NCI-H1436 treated with DMSO at 0.1 percent for 48 hours (cell line): ENCODE measurements at places on chromosomes 1 and 21.

DNA sequence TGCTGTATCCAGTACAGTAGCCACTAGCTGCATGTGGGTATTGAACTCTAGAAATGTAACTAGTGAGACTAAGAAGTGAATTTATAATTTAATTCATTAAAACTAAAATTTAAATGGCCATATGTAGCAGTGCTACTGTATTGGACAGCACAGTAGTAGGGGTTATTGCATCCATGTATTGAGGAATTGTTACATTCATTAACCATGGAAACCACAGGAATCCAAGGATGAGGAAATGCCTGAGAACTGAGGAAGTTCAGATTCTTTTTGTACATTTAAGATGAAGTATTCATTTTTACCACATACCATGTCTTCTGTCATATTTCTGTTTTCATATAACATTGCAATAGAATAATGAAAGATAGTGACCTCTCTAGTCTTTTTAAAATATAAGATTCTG lies 2.6 kb downstream of the MTF2 start:
- no peak for DNase-seq

DNA sequence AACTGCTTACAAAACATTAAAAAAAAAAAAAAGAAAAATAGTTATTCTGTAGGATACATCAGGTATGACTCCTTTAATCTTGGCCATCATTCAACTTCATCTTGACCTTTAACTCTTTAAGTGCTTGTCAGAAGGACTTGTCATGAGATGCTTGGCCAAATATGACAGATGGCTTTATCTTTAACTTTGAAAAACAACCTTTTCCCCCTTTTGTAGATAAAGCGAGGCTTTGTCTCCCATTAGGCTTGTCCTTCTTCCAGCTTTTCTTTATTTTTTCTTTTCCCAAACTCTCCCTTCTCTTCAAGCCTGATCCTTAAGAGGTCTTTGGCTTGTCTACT lies 2.3 kb downstream of the SRSF10 start:
- no peak for DNase-seq

- no peak for DNase-seq
Observed at GRCh38 chr1:15578921-15579682, 5.7 kb downstream of the AGMAT start.

DNA sequence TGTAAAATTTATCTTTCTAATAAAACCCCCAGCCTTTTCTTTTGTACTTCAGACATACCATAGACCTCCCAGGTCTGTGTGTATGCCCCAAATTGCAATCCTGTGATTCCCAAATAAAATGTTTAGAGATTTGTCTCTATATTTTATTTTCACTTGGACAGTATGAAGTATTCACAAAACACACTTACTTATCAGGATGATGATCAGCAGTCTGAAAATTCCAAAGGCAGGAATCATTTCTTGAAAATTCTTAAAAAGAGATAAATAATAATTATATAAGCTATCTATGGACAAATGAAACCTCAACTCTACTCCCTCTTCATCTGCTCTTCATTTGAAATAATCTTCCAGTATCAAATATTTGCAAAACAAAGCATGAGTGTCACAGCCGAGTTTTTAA lies 11.6 kb upstream of the GJA9 start:
- no peak for DNase-seq

GRCh38 chr1:241934201-241934848 lies 23.2 kb upstream of the BECN2 start:
- no peak for DNase-seq

DNA sequence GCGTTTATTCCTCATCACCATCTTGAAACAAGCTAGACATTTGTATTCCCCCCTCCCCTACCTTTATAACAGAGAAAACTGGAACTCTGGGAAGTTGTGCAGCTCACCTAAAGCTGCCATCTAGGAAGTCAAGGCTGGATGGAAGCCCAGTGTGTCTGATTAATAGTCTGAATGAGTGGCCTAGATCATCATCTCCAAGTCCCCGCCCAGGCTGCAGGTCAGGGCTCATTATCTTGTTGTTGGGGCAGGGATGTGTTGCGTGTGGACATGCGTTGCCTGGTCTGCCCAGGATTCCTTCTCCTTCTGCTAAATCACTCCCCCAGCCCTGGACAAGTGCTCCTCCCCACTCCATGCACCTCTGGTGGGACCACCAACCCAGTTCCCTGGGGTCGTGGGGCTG lies 14.7 kb upstream of the KAZN start:
- DNase-seq, result no peak

GRCh38 chr1:154178911-154179811 lies 12.7 kb downstream of the TPM3 start:
- no peak for DNase-seq

GRCh38 chr21:26159869-26160268 lies 10.7 kb downstream of the APP start:
- DNase-seq, result no peak

DNA sequence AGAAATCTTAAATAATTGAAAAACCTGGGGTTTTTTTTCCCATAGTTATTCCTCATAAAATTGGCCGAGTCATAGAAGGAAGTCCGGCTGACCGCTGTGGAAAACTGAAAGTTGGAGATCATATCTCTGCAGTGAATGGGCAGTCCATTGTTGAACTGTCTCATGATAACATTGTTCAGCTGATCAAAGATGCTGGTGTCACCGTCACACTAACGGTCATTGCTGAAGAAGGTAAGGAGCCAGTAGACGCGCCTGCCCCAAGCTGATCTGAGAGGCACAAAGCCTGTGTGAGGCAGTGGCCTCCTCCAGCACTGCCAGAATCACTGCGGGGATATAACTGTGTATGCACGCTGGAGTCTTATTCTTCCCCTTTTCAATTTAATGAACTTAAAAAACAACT lies 100.3 kb downstream of the PHTF1 start:
- DNase-seq, result no peak

DNA sequence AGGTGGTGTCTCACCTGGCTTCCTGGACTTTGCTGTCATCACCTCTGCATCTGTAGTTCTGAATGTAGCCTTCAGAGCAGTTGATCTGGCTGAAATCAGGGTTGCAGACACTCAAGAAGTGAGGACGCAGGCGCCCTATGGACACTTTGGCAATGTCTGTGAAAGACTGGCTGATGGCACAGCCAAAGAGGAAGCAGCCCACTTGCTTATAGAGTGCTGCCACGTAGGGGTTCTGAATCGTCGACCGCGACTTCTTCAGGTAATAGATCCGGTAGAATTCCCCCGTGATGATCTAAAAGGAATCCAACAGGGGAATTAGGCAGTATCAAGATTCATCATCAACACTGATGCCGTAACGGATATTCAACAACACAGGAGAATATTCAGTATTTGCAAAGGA lies 55.1 kb downstream of the PLPP3 start:
- DNase-seq, result no peak

GRCh38 chr1:100178091-100178490 lies at the start of gene LRRC39:
Gene LRRC39 (minus strand): TSS chr1:100178256. CDS start chr1:100168516, 9,740 bp downstream.
- DNase-seq, result no peak

DNA sequence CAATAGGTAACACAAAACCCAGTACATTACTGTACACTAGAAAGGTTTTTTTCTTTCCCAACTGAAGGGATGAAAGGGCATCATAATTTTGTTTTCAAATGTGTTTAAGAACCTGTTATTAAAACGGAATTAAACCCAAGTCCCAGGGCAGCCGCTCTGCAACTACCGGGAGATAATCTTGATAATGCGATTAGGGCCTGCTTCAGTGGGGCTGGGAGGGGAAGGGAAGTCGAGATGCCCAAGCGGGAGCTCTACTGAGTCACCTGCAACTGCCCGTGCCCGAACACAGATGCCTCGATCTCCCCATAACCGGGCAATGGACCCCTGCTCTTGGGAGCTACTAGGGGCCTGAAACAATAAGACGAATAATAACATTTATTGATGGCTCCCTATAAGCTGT lies 61.4 kb downstream of the KAZN start:
- DNase-seq, result no peak

DNA sequence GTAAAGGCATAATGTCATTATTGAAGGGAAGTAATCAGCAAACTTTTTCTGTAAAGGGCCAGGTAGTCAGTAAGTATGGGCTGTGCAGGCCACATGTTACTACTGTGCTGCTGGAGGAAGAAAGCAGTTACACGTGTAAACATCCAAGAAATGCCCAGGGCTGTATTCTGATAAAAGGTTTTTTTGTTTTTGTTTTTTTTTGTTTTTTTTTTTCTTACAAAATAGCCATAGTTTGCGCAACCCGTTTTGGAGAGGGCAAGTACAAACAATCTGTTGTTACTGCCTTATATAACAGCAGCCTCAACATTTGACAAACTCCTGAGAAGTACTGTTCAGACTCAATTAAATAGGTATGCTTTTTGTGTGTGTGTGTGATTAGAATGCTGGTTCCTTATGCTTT lies 26.7 kb upstream of the MTMR11 start:
- no peak for DNase-seq

DNA sequence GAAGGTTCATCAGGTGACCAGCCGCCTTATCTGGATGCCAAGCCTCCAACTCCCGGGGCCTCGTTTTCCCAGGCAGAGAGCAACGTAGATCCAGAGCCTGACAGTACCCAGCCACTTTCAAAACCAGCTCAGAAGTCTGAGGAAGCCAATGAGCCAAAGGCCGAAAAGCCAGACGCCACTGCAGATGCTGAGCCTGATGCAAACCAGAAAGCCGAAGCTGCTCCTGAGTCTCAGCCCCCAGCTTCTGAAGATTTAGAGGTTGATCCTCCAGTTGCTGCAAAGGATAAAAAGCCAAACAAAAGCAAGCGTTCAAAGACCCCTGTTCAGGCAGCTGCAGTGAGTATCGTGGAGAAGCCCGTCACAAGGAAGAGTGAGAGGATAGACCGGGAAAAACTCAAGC lies 44.5 kb downstream of the ZBTB17 start:
- DNase-seq, result no peak

- DNase-seq, result no peak
Observed at GRCh38 chr1:192986110-192986747, 72.9 kb downstream of the UCHL5 start.

DNA sequence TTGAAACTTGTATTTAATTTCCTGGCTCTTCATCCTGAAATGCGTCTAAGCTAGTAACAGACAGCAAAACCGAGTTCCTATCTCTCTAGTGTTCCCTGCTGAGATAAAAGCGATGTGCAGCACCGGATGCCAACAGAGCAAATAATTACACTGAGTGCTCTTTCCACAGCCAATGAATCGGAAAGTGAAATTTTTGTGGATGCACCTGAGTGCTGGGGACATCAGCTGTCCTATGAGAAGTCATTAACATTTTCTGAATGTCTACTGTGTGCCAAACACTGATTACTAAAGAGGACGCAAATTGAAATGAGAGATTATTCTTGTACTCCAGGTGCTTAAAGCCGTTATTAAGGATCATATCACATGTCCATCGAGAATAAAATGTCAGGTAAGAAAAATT lies 278.0 kb downstream of the RGS7 start:
- no peak for DNase-seq

- DNase-seq, result no peak
Observed at GRCh38 chr1:192592517-192592916, 16.9 kb downstream of the RGS1 start.

DNA sequence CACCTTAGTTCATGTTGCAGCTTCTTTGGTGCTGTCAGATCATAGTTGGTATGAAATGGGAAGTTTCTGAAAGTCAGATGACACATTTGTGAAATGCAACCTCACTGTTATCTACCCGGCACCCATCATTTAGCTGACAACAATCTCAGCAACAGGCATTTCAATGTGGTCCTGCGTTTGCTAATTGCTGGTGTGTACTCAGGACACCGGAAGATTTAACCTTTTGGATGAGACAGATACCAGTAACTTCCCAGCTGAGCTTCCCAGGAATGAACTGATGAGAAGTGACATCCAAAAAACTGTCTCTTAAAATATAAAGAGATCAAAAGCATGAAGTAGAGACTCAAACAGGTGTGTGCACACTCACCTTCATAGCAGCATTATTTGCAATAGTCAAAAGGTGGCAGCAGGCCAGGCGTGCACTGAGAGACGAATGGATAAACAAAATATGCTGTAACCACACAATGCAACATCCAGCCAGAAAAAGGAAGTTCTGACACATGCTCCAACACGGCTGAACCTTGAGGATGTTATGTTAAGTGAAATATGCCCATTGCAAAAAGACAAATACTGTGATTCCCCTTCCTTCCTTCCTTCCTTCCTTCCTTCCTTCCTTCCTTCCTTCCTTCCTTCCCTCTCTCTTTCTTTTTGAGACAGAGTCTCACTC lies 7.9 kb upstream of the CLDN14 start:
- DNase-seq, result no peak

GRCh38 chr1:163072658-163073057 lies 3.5 kb downstream of the RGS4 start:
- DNase-seq, result no peak

DNA sequence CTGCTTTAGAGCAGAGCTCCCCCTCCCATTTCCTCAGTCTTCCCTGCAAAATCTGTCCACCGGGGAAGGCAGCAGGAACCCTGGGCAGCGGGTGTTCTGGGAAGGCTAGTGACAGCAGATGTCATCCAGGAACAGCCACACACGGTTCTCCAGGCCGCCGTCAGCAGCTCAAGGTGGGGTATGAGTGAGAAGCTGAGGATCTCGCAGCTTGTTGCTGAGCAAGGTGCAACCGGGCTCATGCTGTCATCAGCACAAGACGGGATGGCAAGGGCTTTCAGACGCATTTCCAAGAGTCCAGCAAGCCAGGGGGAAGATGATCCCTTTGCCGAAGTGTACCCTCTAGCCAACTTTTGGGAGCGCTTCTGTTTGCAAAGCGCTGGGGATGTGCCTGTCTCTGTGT lies 23.0 kb upstream of the SPSB1 start:
- DNase-seq, result no peak

DNA sequence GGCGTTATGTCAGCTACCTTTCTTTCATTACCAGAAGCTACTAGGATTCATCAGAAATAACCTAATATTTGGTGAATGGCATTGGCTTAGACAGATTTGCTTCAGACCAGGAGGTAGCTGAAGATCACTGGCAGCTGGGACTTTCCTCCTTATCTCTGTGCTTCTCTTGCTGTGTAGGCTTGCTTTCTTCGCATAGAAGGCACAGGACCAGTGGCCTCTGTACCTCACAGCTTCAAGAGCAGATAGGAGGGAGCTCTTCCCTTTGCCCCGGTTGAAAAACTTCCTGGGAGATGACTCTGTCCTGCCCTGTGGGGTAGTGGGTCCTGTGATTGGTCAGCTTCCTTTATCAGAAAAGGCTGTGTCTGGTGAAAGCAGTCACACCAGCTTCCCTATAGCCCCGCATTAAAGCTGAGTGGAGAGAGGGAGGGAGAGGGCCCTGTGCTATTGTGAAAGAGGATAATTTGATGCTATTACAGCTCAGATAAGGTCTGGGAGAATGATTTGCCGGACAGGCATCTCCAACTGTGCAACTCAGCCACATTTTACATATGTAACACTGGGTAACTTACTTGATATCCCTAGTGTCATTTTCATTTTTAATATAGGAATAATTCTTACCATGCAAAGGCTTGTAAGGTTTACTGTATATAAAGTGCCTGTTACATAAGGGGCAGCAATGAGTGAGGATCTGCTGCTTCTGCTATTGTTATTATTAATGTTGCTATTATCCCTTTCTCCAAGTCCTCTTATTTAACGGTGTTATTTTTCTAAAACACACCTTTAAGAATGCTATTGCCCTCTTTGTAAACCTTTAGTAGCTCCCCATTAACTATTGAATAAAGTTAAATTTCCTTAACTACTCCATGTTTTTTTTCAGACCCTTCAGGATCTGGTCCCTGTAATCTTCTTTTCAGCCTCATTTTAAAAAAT lies 31.6 kb downstream of the OSBPL9 start:
- no peak for DNase-seq

- DNase-seq, result no peak
Observed at GRCh38 chr1:12506281-12507280, 111.4 kb downstream of the DHRS3 start.
